ENCODE measurements at places on chromosomes 11 and 22. TPM values are rescaled to one million over a fixed set of nuclear protein-coding genes. Genes with fewer than 3 reads are reported as not detected.

TYR gene
- not detected for total RNA-seq

DNA sequence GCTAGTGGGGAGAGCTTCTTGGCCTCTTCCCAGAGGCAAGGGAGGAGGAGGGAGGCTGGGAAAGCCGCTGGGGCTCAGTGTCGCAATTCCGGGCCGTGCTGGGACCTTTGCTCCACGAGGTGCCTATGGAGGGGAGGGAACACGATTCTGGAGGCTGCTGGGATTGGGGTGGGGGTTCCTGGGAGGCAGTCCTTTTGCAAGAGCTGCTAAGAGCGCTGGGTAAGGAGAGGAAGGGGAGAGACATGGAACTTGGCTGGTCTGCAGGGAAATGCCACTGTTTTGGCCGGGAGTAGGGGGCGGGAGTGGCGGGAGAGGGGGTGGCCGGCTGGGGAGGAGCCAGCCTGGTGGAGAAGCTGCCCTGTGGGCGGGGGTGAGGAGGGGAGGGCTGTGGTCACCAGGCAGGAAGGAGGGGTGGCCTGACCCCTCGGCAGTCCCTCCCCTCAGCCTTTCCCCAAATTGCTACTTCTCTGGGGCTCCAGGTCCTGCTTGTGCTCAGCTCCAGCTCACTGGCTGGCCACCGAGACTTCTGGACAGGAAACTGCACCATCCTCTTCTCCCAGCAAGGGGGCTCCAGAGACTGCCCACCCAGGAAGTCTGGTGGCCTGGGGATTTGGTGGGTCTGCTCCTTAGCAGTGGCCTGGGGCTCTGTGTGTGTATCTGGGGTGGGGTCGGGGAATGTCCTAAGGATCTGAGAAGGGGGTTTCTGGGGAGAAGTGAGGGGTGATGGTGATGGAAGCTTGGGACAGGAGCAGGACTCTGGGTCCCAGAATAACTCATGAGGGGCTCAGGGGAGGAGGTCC, at the start of gene NR1H3:
TSS of gene NR1H3 (plus strand) at position 480 of the 800 bp plus-strand sequence. CDS start 1,221 bp downstream, outside the sequence.
- DNase-seq, result peak; percentile 78

PRSS23 gene
- total RNA-seq, result 36.3 TPM

CADM1 gene
- total RNA-seq, result 17.1 TPM

GRCh38 chr11:15616130-15617105, 501.7 kb downstream of the INSC start:
- no peak for DNase-seq

RAB3IL1 gene
- 127 TPM for total RNA-seq

DNA sequence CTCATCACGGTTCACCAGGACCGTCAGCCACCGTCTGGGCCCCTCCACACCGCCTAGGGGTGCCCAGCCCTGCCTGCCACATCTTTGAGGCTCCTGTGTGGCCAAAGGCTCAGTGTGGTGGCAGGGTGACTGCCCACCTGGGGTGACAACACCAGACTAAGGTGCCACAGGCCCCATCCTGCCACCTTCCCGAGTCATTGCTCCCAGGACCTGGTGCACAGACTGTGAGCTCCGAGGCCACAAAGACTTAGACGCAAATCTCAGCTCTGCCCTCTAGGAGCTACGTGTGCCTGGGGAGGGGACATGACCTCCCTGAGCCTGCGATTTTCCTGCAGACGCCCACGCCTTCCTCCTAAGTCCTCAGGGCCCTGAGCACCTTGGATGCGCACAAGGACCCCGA, 36.5 kb downstream of the KIAA0930 start:
- no peak for DNase-seq

DNA sequence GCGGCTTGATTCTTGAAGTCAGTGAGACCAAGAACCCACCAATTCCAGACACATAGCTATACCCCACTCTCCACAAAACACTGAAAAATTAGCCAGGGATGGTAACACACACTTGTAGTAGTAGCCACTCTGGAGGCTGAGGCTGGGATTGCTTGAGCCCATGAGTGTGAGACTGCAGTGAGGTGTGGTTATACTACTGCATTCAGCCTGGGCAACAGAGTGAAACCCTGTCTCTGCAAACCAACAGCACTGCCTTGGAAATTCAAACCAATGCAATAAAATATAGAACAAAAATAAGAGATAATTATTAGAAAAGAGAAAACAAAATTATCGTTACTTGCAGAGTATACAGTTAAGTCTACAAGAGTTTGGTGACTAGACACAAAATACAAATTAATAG, 20.2 kb upstream of the PRDM10 start:
- no peak for DNase-seq

RBMXL2 gene
- total RNA-seq, result not detected

DNA sequence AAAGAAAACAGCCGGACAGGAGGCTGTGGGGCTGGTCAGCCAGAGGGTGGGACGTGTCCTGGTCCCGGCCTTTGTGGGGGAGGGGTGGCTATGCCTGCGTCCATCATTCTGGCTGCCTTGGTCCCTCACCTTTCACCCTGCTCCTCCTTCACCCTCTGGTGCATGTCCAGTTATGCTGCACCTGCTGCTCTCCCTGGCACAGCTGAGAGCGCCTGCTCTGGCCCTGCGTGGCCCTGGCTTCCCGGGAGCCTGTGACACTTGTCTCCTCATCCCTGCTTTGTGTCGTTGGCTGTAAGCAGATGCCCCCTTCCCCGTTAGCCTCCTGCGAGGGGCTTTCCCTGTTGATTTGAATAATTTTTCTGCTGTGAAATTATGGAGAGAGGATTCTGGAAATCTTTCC, 16.6 kb downstream of the PHRF1 start:
- DNase-seq, result no peak

DNA sequence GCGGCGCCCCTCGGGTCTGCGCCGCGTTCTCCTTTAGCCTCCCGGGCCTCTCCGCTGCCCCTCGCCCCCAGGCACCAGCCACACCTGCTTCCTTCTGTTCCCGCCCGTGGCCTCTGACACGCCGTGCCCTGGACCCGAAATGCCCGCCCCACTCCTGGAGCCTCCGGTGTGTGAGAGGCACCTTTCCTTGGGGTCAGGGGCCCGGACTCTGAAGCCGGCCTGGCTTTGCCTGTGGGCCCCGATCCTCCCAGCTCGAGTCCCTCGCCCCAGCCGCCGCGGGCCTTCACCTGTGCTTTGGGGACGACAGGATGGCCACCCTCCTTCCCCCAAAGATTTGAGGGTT, 661 bp upstream of the CDPF1 start:
- DNase-seq, result no peak

DNA sequence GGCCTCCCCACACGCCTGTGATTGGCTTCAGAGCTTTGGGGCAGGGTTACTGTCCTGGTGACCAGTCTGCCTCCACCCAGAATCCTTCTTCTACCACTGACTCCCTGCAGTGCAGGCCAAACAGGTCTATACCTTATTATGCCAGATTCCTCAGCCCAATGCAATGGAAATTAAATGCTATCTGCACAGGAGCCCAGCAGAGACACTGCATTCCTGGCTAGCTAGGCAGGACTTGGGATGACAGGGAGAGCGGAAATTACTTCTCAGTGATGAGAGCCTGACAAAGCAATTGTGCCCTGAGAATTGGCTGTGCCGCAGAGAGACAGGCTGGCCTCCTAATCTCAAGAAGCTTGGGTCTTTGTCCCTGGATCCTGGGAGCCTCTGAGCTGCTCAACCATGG, 143.8 kb upstream of the NCAM1 start:
- DNase-seq, result no peak

- DNase-seq, result no peak
These were observed 2.1 kb upstream of the CCDC81 start for GRCh38 chr11:86372586-86372985.

GRCh38 chr11:2256951-2257700, 13.3 kb downstream of the ASCL2 start:
- no peak for DNase-seq

DNA sequence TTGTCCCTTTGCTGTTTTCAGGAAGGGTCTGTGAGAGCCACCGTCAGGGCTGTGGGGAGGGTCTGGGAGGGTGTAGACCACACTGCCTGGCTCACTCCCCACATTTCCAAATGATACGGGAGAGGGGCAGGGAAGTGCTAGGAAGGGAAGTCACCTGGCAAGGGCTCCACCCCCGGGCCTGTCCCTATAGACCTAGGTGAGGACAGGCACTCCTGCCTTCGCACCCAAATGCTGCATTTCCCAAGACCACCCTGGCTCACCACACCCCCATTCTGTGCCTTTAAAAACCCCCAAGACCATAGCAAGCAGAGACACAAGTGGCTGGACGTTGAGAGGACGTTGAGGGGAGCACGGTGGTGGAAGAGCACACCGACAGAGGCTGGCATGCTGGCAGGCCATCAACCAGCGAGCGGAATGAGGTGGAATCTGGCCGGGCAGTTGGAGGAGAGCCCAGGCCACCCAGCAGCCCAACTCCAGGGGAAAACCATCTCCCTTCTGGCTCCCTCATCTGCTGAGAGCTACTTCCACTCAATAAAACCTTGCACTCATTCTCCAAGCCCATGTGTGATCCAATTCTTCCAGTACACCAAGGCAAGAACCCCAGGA, 45.7 kb downstream of the GNB1L start:
- no peak for DNase-seq
